ENCODE measurements at places on chromosomes 13 and 19.

DNA sequence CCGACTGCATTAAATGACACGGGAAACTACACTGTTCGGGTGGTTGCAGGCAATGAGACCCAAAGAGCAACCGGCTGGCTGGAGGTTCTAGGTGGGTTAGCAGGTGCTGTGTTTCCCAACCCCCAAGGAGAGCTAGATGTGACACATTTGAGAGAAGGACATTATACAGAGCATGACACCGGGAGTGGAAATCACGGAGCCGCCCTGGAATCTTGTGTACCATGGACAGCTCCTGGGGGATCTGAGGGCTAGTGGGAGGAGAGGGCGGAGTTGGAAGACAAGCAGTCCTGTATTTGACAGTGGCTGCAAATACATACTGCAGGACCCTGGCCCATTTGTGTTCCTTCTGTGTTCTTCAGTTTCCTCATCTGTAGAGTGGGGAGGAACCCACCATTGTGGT is 2.3 kb downstream of the CEACAM18 start:
- DNase-seq, result no peak

- no peak for DNase-seq
Measured at GRCh38 chr19:38265921-38266429, 1.6 kb downstream of the SPINT2 start.

DNA sequence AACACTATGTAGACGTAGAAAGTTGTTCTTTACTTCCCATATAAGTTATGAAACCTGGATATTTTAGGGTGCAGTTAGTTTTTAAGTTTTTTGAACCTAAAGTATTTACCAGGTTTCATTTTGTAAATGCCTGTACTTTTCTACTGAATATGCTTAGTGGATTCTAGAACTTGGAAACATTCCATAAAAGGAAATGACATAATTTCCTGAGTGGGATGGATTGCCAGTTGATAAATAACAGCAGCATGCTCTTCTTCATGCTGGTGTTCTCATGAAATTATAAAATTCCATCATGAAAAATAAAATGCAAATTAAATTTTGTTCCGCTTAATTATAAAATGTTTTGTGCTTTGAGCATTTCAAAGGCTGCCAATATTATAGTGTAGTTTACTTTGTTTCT is 362.2 kb upstream of the PCDH20 start:
- no peak for DNase-seq

DNA sequence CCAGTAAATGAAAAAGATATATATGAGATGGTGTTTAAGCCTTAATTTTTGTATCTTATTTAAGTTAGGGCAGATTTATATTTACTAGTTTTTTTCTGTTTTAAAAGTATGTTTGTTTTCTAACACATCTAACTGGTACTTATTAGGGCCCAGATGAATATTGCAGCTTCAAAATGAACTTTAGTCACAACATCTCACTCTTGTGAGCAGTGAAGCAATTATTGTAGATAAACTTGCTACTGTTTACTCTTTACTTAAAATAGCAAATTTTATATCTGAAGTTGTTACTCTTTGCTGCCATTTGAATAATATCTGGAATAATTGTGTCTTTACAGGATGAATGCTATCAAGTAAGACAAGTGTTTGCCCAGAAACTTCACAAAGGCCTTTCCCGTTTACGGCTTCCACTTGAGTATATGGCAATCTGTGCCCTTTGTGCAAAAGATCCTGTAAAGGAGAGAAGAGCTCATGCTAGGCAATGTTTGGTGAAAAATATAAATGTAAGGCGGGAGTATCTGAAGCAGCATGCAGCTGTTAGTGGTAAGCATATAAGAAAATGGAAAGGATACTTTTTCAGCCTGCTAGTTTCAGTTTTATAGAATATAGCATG is 166.8 kb downstream of the PDS5B start:
- DNase-seq, result no peak
